ENCODE measurements at places on chromosomes 1 and 21.

DNA sequence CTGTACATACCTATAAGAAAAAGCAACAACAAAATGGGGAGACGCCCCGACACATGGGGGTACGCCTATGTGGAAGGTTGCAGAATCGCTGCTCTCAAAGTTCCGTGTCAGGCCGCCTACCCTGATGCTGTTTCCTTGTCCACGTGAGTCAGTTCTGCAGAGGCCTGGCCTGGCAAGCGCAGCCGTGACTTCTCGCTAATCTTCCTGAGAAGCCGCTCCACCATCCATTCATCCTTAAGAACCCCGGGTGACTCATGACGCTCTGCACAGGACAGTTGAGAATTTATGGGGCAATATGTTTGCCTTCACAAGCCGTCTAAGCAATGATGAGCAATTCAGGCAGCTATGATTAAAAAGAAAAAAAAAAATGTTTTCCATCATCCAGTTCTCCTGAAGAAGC is 122.3 kb upstream of the TMPRSS2 start:
- no peak for DNase-seq

GRCh38 chr1:207414606-207415108 is 39.5 kb upstream of the CR2 start:
- DNase-seq = no peak

GRCh38 chr1:30363031-30363430 is 360.4 kb downstream of the MATN1 start:
- no peak for DNase-seq

DNA sequence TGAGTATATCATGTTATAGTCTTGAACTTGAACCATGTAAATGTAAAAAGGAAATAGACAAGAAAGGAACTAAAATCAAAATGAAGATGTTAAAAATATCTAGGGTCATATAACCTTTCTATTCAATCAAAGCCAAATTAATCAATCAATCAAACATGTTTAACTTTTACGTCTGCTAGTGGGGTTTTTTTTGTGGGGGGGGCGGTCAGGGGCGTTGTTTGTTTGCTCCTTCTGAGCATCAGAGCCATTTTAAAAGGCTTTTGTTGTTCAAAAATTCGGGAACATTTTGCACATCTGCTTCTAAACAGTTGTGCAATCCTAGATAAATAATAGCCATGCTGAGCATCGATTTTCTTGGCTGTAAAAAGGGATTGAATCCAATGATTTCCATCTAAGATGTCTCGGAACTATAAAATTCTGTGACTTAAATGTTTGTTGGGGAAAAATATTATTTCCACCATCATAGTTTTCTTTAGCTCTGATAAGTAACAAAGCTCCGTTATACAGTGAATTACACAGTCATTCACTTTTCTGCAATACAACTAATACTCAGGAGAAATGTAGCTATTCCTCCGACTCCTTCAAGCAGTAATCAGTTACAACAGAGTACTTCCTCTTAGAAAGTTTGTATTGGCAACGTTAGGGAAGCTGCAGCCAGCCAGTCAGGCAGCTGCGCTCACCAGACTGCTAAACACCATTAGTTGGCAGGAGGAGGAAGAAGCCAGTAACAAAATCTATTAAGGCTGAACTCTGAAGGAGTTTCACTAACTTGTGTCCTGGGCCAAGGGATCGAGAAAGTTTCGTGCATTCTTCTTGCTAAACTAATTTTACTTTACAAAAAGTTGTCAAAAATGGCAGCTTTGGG is 2.2 kb downstream of the SPATA6 start:
- DNase-seq = peak; percentile 76

DNA sequence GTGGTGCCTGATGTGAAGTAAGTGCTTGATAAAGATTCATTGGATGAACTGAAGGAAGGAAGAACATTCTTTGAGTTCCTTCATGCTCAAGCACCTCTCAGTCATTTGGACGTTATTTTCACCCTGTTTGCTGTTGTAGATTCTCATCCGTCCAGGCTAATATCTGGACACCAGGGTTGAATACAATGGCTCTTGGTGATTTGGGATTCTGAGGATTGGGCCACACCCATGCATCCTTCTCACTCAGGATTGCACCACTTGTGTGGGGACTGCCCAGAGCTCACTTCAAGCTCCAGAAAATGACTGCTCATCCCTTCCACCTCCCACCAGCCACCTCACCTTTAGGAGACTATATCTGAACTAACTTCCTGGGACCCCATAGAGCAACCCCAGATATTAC is 117.1 kb upstream of the IPO9 start:
- DNase-seq = no peak

DNA sequence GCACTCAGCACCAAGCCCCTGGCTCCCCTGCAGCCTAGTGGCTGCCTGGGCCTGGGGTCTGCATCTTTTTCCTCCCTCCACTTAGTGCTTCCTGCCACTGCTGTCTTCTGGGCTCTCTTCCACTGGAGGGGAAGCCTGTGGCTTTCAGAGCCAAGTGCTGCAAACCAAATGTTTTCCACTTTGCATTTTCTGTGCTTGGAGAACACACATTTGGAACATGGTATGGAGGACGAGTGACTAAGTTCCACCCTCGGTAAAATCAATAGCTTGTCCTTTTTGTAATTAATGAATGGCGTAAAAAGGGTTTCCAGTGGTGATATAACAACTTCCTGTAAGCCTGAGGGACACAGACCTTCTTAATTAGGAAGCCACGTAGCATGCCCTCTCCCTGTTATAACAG is 10.1 kb upstream of the GPR153 start:
- DNase-seq = peak; percentile 80

GRCh38 chr21:37936010-37936785 is 19.9 kb upstream of the KCNJ6 start:
- DNase-seq = no peak

DNA sequence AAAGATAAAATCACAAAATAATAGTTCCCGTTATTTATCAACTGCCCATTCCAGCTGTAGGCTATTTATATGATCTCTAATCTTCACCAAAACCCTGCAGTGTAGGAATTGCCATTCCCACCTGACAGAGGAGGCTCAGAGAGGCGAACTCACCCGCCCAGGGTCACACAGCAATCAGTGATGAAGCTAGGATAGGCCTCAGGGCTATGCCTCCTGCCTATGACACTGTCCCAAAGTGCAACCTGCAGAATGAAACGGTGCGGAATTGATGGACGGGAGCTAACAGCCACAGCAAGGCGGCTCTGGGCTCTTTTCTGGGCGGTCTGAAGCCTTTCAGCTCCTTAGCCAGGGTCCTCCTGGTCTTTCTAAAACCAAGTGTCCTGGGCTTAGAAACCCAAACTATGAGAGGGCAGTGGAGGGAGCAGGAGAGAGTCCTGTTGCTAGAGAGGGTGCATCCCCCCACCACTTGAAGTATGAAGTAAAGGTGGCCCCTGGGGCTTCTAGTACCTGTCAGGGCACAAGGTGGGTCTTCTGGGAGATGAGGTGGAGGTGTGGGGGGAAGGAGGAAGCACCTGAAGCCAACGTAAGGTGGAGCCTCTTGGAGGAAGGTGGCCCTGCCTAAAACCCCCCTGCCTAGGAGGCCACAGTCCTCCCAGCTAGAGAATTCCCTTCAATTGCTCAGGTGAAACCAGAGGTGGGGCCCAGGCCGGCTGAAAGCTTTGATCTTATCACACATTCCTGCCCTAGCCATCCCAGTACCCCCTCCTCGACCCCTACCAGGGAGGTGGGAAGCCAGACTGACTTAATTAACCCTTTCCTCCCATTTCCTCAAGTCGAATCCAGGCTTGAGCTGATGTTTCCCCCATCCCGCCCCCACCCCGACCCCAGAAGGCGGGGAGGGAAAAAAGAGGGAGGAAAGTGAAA is 14.8 kb downstream of the HSPG2 start:
- no peak for DNase-seq

DNA sequence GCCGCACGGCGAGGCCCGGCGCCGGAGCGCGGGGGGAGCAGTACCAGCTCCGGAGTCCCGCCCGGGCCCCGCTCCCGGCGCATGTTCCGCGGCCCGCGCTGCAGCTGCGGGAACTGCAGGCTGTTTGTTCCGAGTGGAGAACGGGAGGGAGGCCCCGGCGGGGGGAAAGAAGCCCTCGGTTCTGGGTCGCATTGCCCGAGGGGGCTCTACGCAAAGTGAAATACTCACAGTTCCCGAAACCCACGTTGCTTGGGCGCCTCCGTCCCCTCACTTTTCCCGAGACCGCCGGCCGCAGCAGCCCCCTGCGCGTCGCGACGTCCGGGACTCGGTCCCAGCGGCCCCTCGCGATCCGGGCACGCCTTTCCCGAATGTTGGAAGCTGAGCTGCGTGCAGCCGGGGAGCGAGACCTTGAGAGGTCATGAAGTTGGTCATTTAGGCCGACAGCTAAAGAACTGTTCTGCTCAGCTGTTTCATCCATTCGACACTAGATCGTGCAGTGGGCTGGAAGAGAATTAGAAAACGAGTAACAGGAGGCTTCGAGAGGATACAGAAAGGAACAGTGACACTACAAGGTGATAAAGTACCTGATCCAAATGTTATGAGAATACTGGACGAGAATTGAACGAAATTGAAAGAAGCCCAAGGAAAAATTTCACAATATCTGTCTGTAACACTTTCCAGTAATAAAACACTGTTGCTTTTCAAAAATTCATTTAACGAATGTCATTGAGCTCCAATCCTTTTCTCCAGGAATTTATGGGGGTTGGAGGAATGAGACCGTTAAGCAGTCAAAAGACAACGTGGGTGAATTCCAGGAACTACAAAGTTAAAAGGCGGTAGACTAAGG is 657 bp upstream of the LIN9 start:
- peak; percentile 52 for DNase-seq

GRCh38 chr21:42459082-42459460 is 37.0 kb downstream of the RSPH1 start:
- DNase-seq = no peak

DNA sequence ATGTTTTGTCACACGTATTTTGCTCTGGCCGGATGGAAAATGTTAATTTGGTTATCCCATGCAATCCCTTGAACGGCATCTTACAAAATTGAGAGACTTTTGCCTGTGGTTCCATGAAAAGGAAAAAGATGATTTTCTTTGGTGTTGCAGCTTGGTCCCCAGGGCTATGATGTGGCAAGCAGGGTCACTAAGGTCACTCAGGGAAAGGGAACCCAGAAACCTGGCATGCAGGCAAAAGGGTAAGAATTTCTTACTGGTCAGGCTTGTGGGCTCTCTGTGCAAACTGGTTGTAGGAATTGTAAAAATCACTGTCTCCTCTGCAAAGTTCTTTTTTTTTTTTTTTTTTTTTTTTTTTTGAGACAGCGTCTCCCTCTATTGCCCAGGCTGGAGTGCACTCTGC is 48.4 kb upstream of the NBPF3 start:
- DNase-seq = no peak

DNA sequence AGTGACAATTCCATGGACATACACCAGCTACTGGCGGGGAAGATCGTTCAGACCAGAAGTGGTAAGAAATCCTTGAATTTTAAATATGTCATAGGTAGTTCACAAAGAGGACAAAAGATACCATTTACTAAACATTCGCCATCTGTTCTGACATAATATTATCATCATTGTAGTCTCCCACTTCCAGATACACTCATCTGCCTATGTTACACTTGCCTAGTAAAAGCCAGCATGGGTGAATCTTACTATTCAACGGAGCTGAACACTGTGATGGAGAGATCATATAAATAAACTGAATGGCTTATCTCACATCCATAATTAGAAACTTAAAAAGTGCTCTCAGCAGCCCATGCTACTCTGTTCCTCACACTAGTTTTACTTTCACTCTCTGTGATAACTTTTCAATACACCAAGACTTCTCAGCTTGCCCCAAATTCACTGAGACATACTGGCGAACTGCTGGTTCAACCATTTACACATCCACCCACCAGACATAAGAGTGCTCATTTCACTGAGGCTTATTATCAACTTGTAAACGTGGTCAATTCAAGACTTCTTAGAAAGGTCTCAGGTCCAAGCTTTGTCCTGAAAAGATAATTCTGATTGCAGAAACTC is 463 bp upstream of the PRRC2C start:
- no peak for DNase-seq

- no peak for DNase-seq
Observed at GRCh38 chr1:21337010-21337437, 46.8 kb upstream of the ECE1 start.

DNA sequence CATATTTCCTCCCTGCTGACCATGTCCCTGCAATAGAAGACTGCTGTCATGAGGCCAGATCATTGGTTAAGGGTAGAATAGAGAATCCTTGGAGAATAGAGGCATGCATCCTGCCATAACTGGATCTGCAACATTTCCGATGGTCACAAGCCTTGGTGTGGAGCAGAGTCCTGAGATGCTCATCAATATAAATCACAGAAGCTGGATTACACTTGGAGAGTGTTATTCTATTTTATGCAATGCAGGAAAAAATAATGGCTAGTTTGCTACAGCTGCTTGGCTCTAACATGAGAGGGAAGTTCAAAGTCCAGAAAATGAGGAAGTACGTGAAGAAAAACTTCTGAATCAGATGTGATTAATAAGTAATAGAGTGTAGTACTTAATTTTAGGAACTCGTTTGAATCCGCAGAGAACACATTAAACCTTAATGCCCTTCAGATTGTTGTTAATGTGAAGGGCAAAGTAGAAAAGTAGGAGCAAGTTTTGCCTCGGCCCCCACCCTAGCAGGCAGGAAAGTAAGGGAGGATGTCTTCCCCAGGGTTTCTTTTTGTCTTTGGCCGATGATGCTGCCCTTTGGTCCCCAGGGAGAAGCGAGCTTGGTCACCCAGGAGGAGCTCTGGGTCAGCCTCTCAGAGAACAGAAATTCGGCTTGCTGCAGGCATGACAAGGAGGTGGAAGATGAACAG is 59.5 kb downstream of the KCNK1 start:
- no peak for DNase-seq

GRCh38 chr1:227576189-227576588 is 12.8 kb downstream of the ZNF678 start:
- no peak for DNase-seq

- DNase-seq = peak; percentile 82
Observed at GRCh38 chr1:160085686-160086455, 4.5 kb downstream of the KCNJ9 start.

DNA sequence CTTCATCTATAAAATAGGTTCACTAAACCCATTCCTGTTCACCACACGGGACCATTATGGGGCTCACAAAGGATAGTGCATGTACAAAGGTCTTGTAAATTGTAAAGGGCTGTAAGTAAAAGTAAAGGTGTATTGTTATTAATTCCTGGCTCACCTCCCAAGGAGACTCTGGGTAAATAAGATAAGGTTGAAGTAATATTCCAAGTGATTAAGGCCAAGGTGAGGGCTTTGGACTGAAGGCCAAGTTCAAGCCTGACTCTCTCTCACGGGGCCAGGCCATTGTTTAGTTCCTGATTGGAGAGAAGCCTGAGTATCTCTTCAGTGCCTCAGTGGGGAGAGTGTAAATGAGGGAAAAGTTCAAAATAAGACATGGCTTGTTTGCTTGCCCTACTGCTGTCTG is 19.5 kb upstream of the ZFYVE9 start:
- no peak for DNase-seq

Measured in muscle of arm (tissue), 14 donors.